D341Med (cell line): ENCODE measurements at places on chromosomes 11 and 22.

DNA sequence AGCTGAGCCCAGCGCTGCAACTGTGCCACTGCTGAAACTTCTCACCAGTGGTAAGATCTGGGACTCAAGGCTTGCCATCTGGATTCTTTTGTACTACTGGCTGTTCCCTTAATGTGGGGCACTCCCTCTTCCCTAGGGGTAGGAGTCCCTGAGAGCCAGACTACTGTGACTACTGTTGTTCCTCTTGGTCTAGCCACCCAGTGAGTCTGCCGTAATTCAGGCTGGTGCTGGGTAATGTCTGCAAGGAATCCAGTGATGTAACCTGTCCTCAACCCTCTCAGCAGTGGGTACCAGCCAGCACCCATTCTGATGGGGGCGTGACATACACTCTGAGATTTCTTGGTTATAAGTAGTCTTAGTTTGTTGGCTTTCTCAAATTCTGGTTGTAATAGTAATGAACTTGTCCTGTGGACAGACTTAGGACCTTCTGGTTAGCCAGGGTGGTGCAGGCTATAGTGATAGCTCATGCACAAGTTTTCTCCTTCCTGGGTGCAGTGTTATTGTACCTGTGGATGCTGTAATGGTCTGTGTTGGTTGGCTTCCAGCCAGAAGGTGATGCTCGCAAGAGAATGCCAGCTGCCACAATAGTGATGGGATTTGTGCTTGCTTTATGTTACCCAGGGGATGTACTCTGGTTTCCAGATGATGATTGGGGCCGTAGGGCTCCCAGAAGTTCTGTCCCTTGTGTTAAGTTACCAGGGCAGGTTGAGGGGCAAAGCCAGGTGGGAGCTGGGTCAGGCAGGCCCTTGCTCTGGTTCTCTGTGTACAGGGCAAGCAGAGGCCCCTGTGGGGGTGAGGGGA is 65.5 kb downstream of the ARHGAP42 start:
- no peak for DNase-seq

GRCh38 chr11:120055646-120056045 is 82.3 kb downstream of the TRIM29 start:
- DNase-seq: no peak

DNA sequence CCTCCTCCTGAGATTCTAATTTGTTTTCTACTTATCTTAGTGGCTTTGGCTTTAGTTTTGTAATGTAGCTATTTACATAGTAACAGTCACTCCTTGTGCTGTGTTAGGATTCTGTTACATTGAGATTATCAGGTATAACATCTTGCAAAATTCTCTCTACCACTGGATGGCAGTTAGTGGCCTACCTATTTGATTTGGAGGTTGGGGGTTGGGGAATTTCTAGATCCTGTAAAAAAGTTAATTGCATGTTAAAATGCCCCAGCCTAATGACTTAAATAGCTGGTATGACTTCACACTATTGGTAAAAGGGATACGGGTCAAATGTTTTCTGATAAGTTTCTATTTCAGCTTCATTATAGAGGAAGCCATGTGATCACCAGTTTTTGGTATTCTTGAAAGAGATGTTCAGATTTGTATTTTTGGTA is 2.8 kb downstream of the GRK3 start:
- DNase-seq: no peak

GRCh38 chr11:38867338-38867737 is 2269.3 kb upstream of the RAG2 start:
- no peak for DNase-seq

- no peak for DNase-seq
These were observed 310.9 kb upstream of the ANO3 start for GRCh38 chr11:26021017-26021416.

- no peak for DNase-seq
These were observed 9.6 kb downstream of the SSTR3 start for GRCh38 chr22:37202716-37203115.

DNA sequence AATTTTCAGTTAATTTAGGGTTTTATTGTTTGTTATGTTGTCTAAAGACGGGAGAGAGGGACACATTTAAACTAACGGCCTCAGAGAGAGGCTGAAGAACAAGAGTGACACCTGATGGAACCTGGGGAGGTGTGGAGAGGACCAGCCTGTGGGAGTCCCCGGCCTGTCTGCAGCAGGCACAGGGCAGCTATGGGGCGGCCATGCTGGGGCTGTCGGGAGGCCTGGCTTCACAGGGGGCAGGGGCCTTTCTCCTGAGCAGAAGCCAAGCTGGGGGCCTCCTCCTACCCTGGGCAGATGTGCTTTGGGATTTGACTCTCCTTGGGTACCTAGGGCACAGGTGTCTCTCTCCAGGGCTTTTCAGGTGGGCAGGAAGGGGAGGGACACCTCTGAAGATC is 21.9 kb downstream of the RELT start:
- DNase-seq: no peak

DNA sequence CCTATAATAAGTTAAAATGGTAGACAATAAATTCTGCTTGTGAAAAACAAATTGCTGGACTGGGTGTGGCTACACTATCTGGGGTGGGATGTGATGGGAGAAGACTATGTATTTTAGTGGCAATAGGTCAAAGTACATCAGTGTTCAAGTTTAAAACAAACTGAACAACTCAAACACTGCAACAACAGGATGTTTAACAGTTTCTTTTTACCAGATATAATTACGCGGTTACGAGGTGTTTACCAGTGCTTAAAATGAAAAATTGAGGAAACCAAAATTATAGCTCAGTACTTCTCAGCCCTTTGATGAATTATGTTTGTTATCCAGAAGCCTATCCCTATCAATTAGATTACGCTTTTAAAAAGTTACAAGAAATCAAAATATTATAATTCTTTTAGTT is 3.2 kb downstream of the PRDM10 start:
- no peak for DNase-seq

DNA sequence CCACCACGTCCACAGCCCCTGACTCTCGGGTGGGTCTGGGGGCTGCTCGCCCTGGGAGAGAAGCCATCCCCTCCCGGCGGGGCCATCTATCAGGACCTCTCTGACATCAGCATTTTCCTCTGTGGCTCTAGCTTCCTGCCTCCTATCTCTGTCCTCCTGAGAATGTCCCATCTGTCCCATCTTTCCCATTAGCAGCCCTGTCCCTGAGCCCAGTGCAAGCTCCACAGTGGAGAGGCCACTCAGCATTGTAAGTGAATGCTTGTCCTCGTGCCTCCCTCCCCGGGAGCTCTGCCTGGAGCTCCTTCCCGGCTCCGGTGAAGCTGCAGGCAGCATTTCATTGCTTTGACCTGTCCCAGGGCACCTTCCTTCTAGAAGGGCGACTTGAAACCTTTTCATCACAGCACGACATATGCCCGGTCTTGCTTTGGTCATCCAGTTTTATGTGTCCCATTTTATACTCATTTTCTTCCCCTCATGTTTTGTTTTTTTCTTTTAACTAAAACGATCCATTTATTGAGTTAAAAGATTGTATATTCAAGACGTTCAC is 49.7 kb downstream of the RTN4R start:
- DNase-seq: no peak

DNA sequence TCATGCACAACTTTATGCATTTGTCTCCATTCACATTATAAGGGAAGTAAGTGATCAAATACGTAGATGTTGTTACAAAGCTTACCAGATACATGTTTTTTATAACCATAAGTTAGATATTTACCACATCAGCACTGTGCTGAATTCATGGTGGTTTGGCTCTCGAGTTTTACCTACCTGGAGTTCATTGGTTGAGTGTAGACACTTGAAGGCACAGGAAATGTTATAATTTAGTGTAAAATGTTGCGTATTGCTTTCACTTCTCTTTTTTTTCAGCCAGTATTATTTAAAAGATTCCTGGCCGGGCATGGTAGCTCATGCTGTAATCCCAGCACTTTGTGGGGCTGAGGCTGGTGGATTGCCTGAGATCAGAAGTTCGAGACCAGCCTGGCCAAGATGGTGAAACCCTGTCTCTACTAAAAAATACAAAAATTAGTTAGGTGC is 53.1 kb upstream of the GRK2 start:
- DNase-seq: no peak

- DNase-seq: no peak
These were observed 20.3 kb downstream of the AP2A2 start for GRCh38 chr11:945986-946385.
